Cortex of kidney (tissue), 1 donor: ENCODE measurements at places on chromosomes 1 and 21.

DNA sequence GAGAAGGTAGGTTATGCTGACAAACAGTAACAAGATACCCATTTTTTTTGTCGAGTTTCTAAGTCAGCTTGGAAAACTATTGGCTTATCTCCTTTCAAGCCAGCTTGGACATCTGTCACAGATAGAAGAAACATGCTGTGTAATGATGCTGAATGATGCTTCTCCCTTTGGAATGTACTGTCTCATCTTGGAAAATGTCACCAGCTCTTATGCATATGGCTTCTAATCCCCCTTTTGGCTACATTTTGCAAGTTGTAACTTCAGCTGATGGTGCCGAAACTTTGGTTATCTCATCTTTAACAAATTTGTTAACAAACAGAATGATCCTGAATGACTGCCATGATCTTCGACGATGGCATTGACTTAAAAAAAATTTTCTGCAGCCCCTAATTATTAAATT, 68.8 kb upstream of the ST6GALNAC3 start:
- DNase-seq: no peak

DNA sequence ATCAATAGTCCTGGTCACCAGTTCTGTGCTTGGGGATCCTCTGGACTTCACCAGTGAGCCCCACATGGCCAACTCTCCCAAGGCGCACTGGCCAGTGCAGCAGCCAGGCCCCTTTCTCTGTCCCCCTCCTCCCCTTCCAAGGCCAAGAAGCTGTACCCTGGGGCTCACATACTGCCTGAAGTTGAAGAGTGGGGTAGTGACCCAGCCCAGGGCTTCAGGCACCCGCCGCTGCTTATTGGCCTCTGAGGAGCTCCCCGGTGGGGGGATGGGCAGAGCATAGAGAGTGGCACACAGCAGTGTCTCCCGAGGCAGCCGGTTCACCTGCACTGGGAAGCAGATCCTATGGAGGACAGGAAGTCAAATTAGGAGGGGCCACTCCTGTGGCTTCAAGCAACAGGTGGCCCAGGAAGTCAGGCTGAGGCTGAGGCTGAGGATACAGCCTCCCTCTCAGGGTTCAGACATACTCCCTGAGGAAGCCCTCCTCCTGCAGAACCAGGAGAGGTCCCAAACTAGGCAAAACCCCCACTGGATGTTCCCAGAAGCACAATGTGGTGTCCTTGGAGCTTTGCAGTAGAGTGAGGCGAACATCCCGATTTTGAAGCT, 38.2 kb upstream of the PPP1R15B start:
- DNase-seq: no peak

- DNase-seq: no peak
These were observed 16.7 kb downstream of the INAVA start for GRCh38 chr1:200911361-200911760.

- no peak for DNase-seq
These were observed 137.4 kb downstream of the PIGK start for GRCh38 chr1:77081834-77082233.

DNA sequence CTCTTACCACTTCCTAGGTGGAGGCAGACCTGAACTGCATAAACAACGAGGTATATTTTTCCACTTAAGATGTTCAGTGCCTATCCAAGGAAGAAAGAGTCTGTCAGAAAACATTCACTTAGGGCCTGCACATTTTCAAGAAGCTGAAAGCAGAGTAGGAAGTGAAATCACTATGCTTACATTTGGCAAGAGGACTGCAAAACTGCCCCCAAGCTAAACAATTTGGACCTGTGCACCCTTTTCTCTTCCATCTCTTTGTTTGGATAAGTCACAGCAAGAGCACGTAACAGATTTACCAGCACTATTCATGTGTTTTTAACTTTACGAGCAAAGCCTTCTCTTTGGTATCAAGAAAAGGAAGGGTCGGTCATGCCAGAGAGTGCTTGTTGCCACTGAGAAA, 13.2 kb upstream of the BEND5 start:
- no peak for DNase-seq

DNA sequence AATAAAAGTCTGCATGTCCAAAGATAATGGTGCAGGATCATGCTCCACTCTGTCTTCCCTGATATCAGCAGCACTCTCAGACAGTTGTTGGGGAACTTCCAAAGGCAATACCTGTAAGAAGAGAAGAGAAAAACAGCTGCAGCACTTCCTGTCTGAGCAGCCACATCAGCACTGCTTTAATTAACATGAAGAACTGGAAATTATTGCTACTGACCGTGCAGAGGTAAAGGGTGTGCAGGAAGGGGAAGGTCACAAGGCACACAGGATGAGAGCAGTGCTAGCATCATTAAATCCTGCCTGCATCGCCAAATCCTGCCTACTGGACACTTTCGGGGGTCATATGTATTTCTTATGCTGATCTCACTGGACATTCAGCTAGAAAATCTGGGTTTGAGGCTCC, 379.0 kb downstream of the LMX1A start:
- DNase-seq: no peak

DNA sequence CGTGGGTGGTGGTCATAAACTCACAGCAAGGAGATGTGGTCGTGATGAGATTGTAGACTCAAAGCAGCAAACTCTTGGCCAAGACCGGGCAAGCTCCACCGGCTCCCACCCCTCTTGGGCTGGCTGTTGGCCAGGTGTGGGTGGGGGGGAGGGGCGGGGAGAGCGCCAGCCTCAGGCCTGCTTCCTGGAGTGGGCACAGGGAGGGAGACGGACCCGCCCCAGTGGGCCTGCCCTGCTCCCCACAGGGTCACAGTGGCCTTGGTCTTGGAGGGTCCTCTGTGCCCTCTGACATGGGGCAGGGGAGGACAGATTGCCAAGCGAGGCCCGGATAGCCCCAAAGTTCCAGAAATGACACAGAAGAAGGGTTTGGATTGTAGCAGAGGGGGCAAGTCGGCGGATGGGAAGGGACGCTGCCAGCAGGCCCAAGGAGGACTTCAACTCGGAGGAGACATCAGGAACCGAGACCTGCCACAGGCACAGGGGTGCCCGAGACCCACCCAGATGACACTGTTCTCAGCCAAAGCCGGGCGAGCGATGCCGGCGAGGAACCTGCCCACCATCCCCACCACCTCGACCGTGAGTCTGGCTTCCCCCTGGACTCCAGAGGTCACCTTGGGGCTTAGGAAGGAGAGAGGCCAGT, 85.4 kb upstream of the ACTRT2 start:
- DNase-seq: no peak

DNA sequence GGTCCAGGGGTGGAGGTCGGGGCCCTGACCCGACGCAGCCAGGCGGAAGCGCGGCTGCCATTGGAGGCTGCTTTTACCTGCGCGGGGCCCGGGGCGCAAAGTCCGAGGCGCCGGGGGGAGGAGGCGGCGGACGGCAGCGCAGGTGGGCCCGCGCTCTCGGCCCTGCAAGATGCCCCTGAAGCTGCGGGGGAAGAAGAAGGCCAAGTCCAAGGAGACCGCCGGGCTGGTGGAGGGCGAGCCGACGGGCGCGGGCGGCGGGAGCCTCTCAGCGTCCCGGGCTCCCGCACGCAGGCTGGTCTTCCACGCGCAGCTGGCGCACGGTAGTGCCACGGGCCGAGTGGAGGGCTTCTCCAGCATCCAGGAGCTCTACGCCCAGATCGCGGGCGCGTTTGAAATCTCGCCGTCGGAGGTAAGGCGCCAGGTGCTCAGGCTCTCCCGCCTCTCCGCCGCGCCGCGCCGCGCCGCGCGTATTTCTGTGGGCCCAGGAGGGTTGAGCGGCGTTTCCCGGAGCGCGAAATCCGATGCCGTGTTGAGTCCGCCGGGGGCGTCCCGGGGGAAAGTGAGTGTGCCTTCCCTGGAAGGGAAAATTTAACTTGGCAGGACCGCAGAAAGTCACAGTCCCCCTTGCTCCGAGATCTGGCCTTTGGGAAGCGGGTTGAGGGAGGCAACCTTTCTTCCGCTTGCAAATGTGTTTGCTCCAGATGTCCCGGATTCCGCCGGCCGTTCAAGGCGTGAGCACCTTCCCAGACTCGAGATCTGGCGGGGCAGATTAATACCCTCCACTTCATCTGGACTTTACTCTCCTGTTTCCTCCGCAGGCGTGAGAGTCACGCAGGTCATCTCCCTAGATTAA, at the start of gene GIPC2:
Gene GIPC2, plus strand, starts transcription at position 41 of the 853 bp plus-strand sequence. Its CDS starts 129 bp downstream, at position 170.
- no peak for DNase-seq

- no peak for DNase-seq
These were observed 16.3 kb upstream of the PIGC start for GRCh38 chr1:172460177-172460576.

GRCh38 chr1:110053552-110054428, 16.7 kb downstream of the ALX3 start:
- DNase-seq: no peak

DNA sequence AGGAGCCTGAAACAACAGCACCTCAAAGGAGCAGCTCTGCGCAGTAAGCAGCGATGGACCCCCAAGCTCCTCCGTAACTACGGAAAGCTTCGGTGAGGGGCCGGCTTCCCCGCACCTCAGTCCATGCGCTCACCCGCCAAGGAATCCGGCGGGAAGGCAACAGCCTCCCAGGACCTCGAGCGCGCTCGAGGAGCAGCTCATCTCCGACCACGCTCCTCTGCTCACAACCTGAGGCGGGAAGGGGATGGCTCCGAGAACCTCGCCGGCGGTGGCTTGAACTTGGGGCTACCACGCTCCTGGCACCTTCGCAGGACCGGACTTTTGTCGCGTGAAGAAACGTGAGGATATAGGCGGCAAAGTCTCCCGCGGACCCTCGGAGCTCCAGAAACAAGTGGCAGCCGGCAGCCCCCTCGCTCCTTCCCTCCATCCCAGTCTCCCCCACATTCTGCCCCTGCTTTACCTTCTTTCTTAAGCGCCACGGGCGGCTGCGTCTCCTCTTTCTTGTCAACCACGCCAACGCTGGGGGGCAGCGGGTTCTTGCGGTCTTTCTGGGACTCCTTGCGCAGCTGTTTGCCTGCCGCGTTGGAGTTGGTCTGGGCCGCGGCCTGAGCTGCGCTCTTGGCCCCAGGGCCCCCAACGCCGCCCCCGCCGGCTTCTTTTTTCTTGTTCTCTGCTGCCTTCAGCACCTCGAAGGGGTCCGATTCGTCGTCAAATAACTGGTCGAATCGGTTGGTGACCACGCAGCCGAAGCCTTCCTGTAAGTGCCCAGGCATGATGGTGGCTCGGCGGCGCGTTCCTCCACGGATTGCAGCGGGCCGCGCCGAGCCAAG, 459 bp downstream of the SERBP1 start:
- DNase-seq: no peak

- no peak for DNase-seq
These were observed 3.7 kb downstream of the CD1A start for GRCh38 chr1:158257888-158258287.

DNA sequence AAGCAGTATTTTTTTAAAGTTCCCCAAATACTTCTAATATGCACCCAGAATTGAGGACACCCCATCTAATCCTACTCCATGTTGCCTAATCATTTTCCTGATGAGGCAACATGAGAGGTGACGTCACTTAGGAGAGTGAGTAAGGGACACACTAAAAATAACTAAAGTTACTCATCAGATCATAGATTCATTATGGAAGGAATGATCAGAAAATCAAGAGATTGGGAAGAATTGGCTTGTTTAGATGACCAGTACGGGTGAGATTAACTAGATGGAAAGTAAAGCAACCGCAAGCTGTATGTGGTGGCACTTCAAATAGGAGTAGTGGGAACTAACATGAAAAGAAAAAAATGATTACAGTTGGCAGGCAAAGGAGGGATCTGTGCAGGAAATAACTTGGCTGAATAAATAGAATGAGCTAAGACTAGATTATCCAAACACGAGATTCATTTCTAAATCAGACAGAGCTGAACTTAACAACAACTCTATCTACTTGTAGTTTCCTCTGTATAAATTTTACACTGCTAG, 61.4 kb upstream of the CXADR start:
- DNase-seq: no peak

DNA sequence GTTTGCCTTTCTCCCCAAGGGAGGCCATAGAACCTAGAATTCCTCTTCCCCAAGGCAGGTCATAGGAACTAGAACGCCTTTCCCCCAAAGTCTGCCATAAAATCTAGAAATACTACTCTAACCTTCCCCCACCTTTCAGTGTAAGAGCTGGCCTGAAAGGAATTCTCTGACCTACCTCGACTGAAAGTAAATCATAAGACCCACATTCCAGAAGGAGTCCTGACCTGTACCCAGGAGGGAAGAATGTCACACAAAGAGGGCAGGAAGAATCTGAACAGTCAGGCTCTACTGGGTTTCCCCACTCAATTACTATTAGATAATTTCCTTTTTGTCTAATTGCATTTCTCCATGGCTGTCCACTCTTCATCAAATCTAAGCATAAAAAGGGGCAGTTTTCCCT, 5.7 kb upstream of the ATG4C start:
- DNase-seq: no peak

DNA sequence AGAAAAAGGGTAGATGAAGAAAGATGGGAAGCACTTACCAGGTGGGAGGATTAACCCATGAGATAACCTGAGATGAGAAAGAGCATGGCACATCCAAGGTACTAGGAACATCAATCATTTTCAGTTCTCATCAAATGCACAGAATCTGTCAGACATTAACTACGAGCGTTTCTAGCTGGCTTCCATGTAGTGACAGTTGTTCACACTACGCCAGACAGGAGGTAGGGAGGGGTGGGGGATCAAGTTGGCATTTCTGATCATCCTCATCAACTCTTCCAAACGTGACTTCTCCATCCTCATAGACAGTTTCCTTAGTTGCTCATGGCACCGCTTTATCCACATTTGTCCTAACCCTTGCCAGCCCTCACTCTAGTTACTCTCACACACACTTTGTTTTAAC, 120.2 kb downstream of the PLD5 start:
- no peak for DNase-seq

DNA sequence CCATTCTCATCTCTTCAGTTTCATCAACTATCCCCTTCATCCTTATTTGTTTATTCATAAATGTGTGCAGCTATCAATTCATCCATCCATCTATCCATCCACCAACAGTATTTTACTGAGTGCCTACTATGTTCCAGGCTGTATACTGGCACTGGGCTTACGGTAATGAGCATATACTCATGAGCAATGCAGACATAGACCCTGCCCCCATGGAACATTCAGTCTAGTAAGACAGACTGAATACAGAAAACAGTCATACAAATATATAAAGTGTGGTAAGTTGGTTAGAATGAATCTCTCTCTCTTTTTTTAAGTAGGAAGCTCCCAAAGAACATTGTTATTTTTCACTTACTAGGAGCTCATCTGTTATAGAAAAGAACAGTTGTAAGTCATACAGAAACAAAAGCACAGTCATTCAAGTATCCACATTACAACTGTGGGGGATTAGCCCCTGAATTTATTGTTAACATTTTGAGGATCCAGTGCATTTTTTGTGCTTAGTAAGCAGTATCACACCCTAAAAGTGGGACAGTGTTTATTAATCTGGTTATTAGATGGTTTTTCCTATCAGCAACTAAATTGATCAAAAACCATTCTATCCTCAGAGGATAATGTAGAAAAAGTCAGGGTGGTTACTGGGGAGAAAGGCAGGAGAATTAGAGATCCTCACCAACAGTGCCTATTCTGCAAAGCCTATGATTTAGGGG, 3.6 kb downstream of the SLC16A4 start:
- no peak for DNase-seq

GRCh38 chr21:43979654-43980053, 32.5 kb upstream of the TRAPPC10 start:
- DNase-seq: no peak

- DNase-seq: no peak
These were observed 130.5 kb downstream of the DISC1 start for GRCh38 chr1:231757101-231757404.
